HEK293T (cell line): ENCODE measurements at places on chromosomes 2 and 18.

DNA sequence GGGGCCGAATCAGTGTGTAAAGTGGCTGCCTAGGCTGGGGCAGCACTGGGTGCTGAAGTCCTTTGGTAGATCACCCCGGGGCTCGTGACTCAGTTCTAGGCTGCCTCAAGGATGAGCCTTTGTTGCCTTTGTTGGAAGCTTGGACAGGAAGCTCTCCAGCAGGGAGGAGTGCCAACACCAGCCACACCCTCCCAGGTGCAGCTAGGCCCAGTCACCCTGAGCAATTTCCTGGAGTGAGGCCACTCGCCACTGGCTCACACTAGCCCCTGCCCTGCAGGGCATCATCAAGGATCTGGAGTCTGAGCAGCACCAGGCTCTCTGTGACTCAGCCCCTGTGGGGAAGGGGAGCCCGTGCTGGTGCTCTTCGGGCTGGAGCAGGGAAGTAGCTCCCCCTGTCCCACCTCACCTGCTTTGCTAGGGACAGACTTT lies 6.7 kb upstream of the SDC1 start:
- no peak for DNase-seq

DNA sequence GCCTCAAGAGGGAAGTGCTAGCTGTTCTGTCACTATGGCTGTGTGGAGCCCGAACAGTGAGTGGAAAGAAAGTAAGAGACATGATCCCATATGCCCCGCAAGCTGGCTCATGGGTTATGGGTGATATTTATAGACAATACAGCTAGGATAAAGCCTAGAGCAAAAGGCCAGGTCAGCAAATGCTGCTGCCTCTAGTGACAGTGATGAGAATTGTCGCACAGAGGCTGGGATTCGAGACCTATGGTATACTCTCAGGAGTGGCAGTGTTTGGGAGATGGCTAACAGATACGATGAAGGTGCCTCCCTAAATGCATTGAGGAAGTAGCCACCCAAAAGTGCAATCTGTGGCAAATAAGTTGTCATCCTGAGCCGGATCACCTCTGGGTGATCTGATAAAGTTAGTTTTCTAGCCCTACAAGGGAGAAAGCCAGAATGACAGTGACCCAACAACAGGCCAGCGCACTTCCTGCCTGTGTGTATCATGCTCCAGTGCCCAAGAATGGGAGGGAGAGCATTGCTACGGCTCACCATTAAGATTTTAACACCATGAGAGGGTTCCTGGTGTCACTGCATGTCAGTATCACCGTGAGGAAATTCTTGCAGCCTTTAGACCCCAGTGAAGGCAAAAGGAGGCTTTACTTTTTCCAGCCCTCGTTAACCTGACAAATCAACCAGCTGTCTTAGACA lies 92.2 kb upstream of the TGFA start:
- peak; percentile 52 for DNase-seq

- no peak for DNase-seq
Measured at GRCh38 chr2:74739733-74740241, 85.7 kb downstream of the SEMA4F start.

DNA sequence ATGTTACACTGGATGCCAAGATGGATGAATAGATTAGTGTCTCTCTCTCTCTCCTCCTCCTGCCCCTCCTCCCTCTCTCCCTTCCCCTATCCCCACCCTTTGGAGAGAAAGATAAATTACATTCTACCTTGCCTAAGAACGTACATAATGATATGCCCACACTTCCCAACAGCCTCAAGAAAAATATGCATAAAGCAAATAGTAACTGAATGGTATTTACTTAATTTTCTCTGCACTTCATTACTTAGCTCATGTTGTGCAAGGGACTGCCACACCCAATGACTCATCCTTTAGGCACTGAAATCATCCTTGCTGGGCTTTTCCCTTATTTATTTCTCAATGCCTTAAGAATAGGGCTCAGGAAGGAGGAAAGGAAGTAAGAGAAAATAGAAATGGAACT lies 137.3 kb upstream of the PID1 start:
- DNase-seq = no peak

DNA sequence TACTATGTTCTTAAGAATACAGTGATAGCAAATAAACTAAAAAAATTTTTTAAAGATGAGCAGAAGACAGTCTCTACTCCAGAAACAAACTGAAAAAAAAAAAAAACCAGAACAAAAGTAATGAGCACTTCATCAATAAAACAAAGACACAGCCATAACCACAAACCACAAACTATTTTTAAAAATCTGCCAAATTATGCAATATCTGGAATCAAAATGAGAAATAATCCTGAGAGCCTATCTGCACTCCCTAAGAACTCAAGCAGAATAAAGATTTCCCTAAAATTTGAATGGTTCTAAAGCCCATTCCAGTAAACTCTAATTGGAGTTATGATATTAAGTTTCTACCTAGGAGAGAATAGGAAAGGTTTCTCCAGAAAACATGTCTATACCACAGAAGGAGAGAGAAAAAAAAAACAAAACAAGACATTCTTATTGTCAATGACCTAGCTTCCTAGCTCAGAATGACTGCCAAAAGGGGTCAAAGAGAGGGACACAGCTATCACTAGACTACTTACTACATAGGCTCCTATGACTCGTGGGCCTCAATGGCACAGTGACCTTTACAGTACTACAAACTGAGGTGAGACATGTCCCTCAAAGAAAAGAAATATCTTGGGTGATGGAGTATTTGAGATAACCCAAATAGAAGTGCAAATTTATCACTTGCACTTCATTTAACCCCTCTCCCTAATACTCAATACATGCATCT lies 262.8 kb downstream of the ZEB2 start:
- no peak for DNase-seq

DNA sequence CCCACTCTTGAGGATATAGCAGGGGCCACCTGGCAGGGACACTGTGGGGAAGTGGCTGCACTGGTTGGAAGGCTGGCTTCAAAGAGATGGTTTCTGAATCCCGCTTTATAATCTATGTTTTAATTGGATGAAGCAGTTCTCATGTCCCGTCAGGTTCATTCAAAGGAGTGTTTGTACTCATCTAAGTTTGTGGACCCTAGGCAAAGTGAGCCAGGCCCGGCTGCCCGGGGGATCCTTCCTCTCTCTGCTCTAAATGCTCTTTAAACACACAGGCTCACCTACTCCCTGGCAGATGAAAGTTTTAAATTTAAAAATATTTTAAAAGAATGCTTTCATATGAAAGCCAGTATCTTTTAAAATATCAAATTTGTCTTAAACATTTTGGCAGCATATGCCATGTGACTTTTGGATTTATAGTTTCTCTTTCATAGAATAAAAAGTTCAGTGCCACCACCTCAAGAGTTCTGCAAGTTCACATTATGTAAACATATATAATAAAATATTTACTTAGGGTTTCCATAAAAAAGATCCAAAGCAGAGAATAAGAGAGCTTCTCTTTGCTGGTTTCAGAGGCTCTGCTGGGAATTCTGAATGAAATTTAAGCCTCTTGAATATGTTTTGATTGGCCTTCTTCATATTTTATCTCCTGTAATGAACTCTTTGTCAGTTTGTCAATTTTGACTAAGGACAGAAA lies 143.5 kb upstream of the ALPP start:
- no peak for DNase-seq

DNA sequence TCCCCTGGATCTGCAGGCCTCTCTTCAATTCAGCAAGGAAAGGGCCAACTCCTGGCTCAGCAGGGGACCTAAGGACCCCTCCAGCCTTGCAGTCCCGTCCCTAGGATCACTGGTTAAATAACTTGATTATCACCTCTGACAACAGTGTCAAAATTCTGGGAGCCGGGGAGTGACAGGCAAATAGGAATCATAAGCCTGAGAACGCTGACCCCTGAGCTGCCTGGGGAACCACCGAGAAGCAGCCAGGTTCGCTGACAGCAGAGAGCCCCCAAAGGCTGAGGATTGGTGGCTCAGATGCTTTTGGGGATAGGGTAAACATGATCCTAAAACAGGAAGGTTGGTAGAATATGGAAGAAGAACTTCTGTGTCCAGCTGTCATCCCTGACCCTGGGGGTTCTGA lies 17.5 kb upstream of the TNS1 start:
- no peak for DNase-seq

DNA sequence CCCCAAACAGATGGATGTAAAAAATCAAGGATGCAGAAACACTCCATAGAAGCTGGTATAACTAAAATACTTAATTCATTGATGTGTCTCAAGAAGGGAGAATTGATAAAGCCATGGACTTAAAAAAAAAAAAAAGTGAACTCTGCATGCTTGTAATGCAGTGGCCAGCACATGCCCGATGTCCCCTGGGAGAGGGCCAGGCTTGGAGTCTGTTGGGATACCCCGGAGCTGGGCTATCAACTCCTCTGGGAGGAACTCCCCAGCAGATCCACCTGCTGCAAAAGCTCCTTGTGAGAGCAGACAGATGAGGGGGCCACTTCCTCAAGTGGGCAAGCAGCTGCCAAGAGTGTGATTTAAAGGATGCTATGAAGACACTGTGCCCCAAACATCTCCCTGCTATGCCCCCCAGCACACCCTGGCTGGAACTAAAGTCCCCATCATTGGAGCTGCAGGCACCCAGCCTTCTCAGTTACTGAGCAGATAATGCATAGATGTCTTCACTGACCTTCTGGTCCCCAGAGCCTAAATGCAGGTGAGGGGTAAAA lies 311.5 kb upstream of the ID2 start:
- no peak for DNase-seq

DNA sequence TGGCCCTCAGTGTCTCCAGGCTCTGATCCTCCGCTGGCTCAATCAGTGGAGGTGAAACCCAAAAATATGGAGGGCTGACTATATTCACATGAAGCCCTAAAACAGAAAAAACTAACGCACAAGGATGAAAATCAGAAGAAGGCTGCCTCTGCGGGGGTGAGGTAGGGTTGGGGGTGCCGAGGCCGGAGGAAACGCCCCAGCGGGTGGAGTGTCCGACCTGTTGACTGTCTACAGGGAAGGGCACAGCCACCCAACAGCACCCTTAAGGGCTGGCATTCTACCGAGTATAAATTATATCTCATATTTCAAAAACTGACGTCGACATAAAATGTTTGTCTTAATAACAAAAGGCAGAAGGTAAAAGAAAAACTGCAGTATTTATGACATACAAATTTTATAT lies 223.5 kb downstream of the HDAC4 start:
- no peak for DNase-seq

- no peak for DNase-seq
Measured at GRCh38 chr2:149799013-149799705, 211.6 kb upstream of the MMADHC start.

DNA sequence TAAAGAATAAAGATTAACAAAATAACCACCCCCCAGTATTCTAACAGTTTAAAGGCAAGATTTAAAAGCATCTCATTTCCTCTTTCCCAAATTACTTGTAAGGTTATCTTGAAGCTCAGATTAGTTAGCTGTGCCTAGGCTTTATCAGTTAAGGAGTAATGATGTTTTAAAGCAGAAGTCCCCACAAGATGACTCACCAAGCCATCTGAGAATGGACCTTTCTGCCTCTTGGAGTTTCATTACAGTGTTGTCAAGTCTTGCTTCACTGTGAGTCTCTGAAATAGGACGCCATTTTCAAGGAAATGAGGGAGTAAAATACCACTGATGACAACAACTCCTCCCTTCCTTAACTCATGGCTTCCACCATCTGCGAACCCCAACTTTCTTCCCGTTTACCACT lies 35.9 kb downstream of the ZNF385B start:
- no peak for DNase-seq

GRCh38 chr2:27049422-27050280 lies 1.8 kb upstream of the AGBL5 start:
- peak; percentile 47 for DNase-seq

GRCh38 chr2:86038291-86039081 lies 67.2 kb downstream of the POLR1A start:
- no peak for DNase-seq

- no peak for DNase-seq
Measured at GRCh38 chr2:96940001-96940615, 46.3 kb downstream of the FAM178B start.

GRCh38 chr2:98039085-98039756 lies 43.5 kb upstream of the TMEM131 start:
- DNase-seq = no peak

DNA sequence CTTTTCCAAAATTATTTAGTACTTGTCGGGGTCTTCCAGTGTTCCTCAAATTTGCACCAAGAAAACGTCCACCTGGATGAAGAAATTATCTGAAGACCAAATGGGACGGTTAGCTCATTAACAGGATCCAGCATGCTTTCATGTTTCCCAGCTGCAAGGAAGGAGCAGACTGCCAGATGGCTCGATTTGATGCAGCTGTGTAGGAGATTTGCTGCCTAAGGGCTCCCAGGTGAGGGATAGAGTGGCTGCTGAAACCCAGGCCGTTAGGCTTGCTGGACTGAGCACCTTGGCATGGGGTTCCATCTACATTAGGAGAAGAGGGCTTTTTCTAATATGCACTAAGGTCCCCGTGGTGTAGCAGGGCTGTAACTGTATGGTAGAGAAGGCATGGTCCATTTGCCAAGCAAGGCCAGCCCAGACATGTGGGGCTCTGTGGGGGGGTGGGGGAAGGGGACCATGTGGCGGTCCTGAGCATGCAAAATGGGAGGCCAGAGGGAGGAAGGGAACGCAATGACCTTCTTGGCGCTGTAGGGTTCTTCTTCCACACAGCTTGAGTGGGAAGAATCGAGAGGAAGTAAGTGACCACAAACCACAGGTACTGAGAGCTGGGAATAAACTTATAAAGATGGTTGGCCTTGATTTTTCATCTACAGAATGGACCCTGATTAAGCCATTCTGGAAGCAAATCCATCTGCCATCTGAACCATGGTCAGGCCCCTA lies 144.0 kb downstream of the TMEM163 start:
- no peak for DNase-seq

- no peak for DNase-seq
Measured at GRCh38 chr2:230129343-230129742, 60.6 kb upstream of the SLC16A14 start.

- DNase-seq = no peak
Measured at GRCh38 chr2:238653431-238654109, 194.3 kb upstream of the TWIST2 start.

DNA sequence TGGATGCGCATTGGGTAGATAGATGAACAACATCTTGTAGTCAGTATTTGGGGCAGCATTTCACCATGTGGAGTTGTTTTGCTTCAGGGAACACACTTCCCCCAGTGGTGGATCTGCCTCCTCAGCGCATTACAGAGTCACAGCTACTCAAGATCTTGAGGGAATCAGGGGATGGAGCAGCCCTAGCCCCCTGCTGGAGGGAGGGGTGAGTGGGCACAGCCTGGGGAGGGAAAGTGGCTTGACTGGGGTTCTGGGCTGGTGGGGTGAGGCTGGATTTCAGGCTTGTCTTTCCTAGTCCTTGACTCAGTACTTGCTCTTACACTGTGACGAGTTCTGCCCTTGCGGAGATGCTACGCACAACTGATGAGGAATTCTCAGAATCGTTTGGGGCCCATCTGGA lies 271.0 kb upstream of the HS6ST1 start:
- DNase-seq = no peak

DNA sequence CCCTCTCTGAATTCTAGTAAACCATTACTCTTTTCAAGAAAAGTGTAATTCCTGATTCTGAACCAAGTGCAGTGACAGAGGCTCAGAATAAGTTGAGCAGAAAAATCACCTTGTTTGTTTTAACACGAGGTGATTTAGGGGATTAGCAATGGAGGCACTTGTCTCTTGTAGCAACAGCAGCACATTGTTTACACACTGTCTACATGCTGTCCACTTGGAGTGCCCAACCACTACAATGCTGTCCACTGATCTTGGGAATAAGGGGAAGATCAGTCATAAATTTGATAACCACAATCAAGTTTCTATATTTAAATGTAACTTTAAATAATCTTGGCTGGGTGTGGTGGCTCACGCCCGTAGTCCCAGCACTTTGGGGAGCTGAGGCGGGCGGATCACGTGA lies 13.9 kb upstream of the RMND5A start:
- DNase-seq = no peak

GRCh38 chr2:209960676-209961630 lies 41.5 kb upstream of the RPE start:
- peak; percentile 58 for DNase-seq
